AG08395 (cell line): ENCODE measurements at places on chromosomes 11 and 22.

DNA sequence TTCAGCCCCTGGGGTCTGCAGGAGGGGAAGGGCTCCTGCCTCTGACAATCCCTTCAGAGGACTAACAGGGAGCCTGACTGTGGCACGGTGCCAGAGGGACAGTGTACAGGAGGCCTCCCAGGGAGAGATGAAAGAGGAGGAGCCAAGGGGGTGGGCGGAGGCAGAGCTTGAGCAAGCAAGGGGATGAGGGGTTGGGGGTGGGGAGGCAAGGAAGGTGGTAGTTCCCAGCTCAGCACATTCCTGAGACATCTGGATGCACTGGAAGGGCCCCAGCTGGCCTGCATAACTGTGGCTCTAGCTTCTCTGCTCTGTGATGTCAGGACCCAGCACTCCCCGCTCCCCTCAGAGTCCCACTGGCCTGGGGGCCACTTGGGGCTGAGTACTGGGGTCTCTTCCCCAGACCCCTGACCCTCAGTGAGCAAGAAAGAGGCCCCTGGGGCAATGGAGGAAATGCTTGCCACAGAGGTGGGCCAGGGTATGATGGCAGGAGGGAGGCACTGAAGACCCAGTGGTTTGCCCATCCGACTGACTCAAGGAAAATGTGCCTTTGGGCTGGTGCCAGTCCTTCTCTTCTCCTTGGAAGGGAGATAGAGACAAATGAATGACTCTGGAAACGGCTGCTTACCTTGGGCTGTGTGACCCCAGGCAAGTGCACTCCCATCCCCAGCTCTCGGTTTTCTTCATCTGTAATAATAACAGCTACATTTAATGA, 13.3 kb downstream of the CREB3L1 start:
- peak; percentile 96 for DNase-seq

DNA sequence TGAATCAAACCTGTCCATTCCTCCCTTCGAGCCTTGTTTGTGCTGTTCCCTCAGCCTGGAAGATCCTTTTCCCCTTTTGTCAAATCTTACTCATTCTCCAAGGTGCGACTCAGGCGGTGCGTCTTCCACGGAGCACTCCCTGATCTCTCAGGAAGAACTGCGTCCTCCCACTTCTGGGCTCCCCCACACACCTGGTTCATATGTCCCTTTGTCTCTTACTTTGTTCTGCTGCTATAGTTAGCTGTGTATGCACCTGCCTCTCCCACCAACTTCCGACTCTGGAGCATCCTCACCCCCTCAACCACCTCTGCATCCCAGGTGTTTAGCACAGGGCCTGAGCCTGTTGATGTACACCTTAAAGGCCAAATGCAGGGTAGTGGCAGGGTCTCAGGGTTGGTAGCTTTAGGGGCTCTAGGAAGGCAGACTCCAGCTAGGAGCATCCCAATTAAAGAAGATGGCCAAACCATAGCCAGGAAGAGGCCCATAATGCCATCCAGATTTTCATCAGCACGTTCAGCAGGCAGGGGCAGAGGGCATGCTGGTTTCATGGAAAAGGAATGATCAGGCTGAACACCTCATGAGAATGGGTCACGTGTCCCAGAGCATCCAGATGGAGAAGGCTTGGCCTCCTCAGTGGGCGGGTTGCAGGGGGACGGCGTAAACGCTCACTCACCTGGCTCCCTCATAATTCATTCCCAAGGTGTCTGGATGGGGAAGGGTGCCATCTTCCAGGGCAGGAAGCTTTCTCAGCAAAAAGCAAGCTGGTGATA, 20.1 kb downstream of the PTPN5 start:
- no peak for DNase-seq

DNA sequence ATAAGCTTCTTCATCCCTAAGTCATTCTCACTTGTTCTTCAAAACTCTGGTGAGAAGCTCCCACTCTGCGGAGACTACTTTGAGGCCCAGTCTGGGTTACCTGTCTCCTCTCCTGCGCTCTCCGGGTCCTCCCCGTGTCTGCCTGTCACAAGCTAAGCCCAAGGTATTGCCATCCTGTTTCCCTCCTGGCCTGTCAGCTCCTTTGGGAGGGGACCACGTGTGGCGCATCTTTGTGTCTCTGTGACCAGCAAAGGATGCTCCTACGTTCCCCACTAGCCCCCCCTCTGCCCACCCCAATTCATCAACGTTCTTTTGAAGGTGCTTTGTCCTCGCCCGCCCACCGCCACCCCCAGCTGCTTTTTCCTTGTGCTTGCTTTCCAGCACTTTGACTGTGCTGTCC, 31.8 kb upstream of the FBLN1 start:
- no peak for DNase-seq

GRCh38 chr11:133957900-133958299, 1.1 kb upstream of the IGSF9B start:
- DNase-seq: no peak

DNA sequence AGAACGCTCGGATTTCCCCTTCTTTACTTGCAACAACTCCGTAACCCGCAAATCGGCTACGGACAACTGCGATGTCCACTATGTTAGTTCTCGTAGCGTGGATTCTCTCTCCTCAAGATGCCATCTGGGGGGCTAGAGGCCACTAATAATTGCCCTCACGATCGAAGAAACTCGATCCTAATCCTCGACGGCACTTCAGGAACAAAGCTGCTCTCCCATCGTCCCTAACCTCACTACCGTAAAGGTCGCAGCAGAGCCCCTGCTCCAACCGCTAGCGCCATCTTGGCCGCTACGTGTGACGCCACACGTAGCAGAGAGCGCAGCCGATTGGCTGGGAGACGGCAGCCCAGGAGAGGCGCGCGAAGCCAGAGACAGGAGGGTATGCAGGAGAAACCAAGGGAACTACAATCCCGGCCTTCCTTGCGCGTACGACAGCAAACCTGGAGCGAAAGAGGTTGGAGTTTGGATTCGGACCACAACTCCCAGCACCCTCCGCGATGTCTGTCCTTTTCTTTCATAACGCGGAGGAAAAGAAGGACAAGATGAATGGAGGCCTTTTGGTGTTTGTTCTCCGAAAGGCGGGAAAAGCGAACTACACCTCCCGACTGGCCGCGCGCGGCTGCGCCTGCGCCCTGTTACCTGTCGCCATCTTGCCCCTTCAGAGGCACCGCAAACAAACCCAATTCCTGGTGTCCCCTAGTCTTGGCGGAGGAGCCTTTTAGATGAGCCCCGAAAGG, at the start of gene EMSY:
EMSY (plus strand) TSS at position 635 of the 737 bp plus-strand sequence. CDS start 1,921 bp downstream, outside the sequence.
- peak; percentile 98 for DNase-seq

DNA sequence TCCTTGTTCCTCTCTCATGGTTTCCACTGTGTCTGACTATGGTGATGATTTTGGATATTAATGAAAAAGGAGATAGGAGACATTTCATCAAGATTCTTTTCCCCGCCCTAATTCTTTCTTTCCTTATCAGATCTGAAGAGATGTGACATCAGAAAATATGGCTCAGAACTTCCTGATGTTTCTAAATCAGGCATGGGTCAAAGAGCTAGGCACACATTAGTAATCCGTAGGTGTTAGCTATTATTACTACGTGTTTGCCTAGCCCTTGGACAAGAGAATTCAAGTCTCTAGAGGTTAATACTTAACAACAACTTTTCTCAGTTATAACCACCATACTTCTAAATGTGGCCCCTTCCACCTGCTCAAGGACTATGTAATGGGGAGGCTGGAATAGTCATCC, 5.8 kb downstream of the JOSD1 start:
- no peak for DNase-seq

GRCh38 chr11:4704054-4704789, at the start of gene MMP26:
MMP26 (plus strand) TSS chr11:4704784.
- DNase-seq: no peak
